ENCODE measurements at places on chromosomes 4 and X.

DNA sequence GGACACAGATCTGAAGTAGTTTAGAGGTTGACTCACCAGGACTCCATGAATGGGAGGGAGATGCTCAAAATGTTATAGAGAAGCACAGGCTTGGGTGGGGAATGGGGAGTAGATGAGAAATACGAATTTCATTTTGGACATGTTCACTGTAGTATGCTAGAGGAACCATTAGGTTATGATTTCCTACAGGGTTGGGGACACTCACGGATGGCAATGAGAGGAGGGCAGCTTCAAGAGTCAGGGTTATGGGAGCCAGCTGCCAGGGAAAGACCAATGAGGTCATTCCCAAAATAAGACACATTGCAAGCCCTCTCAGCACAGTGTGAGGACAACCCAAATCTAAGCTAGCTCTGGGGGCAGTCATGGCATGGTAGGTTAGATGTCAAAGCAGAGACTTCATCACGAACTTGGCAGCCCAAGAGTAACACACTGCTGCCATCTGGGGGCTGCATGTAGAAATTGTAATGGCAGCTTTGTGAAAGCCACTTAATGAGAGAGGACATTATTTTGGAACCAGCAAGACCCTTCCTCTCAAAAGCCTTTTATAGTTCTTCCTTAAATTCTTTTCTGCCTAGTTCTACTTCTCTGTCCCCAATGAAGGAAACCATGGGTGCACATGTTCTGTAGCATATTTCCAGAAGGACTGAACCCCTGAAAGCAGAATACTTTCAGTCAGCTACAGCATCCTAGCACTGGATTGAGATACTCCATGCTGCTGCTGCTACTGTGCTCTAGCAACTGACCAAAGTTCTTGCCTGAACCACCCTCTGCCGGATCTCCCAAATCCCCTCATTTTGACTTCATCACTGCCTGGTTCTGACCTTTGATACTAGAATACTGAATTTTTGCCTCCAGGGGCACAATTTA, 16.2 kb upstream of the ZCCHC12 start:
- peak; percentile 36 for DNase-seq

DNA sequence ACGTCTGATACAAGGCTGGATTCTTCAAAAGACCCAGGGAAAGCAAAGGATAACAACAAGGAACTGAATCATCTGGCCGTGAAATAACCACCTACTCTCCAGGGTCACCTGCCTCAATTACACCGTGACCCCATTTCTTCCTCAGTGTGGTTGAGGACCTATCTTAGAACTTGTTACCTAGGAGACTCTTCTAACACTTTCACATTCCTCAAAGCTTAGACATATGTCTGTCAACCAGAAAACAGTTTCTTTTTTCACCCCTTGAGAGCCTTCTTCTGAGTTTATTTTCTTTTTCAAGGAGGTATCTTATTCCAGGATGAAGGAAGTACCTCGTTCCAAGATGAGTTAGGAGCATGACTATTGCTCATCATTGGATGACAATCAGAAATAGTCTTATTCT, 337.8 kb downstream of the ARHGAP24 start:
- DNase-seq: no peak

GRCh38 chrX:78708816-78709215, 38.7 kb upstream of the LPAR4 start:
- DNase-seq: no peak

DNA sequence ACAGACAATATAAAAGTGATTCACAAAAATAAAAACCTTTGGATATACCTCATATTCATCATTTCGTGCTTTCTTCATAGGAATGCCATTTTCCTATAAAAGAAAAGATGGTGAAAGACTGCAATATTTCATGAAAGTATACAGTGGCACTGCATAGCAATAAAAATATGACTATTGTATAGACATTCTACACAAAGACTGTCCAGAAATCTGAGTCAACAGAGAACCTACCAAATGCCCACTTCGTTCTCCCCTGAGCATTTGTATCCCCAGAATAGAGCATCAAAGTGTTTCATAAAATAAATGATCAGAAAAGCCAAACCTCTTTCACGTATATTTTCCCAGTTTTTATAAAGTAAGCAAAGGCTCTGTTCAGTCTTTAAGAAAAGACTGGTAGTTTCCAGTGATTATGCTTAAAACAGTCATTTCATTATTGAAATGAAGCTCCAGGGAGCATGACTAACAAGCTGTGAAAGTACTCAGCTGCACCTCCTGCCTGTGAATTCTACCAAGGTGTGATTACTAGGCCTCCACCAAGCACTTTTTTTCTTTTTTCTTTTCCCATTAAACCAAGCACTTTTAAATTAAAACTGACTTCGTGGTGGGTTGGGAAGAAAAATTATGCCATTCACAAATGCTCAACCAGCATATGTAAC, 20.2 kb downstream of the PPA2 start:
- DNase-seq: no peak

GRCh38 chrX:138037548-138037947, 471.6 kb downstream of the ZIC3 start:
- no peak for DNase-seq

DNA sequence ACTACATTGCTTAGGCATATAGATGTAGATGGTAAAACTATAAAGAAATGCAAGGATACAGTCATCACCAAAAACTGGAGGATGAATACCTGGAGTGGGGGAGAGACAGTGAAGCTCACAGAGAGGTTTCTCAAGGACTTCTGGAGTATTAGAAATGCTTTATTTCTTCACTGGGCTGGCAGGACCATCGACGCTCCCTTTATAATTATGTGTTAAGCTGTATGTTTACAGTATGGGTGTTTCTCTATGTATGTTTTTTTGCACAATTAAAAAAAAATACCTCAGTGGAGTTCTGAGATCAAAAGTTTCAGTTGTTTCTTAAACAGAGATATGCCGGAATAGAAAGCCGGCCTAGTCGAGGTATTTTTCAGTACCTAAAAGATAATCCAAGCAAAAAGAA, 201.3 kb downstream of the NSUN7 start:
- DNase-seq: no peak

DNA sequence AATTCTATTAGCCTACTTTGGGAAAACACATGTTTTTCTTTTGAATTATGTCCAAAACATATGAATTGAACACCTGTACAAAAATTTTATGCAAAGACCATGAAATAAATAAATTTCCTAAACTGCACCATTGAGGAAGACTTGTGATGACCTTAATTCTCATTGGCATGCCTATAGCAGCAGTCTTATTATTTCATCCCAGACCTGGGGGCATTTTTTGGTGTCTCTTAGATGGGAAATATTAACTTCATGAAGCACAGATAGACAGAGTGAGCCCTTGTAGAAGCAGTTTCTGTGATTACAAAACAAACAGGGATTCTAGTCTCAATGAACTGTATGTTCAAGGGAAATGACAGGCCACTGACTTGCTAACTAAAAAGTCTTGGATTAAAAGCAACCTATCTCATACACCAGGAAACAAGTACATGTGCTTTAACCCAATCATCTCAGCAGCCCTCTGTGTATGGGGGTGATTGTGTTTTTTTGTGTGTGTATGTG, 32.0 kb upstream of the HPGD start:
- DNase-seq: no peak

GRCh38 chr4:123708902-123709301, 312.3 kb downstream of the SPRY1 start:
- DNase-seq: no peak

- DNase-seq: no peak
Observed at GRCh38 chr4:173254646-173255045, 79.5 kb downstream of the HMGB2 start.

GRCh38 chr4:173217075-173217474, 48.5 kb downstream of the GALNT7 start:
- DNase-seq: no peak

GRCh38 chr4:26584725-26585124, 841 bp downstream of the TBC1D19 start:
- DNase-seq: no peak

DNA sequence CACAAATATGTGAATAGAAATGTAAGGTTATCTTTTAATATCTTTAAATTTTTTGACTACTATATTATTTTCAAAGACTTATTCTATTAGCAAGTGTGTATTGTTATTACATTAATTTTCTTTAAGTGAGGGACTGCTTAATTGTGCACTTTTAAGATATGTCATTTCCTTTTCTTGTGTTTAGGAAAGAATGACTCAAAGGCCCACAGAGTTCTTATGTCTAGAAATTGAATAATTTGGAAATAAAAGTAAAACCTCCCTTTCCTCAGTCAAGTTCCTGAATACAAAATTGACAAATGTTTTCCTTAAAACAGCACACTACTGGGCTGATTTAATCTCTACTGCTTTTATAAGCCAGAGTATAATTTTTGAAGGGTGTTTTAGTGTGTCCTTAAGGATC, 169.7 kb downstream of the TMEM47 start:
- no peak for DNase-seq

- no peak for DNase-seq
Observed at GRCh38 chrX:136021160-136021559, 35.9 kb downstream of the SLC9A6 start.

GRCh38 chr4:185573651-185574199, 38.4 kb upstream of the PDLIM3 start:
- peak; percentile 41 for DNase-seq

DNA sequence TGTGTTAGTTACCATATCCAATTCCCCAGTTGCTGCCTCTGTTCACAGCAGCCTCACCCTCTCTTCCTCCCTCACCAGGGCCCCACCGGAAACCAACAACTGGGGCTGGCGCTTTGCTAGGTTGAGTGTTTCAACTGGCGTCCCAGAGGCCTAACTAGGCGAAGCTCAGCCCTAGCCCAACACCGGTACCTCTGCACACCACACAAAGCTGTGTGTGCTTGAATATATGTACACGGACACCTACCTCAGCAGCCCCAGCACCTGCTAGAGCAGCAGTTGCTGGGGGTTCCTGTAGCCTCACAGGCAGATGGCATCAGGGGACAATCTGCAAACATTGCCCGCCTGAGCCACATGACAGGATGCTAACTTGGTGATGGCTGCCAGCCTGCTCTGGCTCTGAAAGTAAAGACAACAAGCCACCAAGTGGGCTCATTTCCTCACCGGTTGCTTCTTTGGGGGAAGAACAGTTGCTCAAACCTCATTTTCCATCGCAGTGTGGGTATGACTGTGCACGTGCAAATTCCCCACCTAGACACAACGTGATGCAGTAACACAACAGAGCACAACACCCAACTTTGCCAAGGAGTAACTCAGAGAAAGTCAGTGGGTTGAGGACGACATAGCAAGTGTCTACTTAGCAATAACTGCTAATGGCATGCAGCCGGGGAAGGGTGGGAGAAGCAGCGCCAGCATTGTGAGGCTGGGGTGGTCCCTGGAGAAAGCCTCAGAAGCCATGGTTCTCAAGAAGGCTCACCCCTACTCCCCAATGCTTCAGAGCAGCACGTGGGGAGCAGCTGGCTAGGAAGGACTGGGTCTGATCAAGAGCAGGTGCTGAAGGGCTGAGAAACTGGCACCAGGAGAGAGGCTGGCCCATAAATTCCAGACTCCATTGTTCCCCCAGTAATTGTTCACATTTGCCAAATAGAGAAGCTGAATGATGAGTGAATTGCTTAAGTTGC, 139.5 kb downstream of the SH3KBP1 start:
- DNase-seq: no peak

DNA sequence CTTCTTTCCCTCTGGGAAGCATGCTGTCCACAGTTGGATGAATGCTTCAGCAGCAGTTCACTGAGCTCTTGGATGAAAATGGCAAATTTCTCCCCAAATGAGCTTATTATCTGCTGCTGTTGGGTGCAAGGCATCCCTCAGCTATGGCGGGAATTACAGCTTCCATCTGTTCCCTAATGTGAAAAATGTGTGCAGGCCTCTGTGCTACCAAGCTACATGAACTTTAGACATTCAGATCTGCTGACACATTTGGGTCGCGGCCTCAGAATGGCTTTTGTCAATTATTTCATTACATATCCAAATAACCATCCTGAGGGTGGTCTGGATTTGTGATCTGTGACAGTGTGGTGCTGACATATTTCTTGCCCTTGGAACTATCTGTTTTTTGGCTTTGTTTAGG, 119.5 kb upstream of the SCML1 start:
- DNase-seq: no peak

- no peak for DNase-seq
Observed at GRCh38 chr4:41579043-41579442, 41.1 kb downstream of the LIMCH1 start.

DNA sequence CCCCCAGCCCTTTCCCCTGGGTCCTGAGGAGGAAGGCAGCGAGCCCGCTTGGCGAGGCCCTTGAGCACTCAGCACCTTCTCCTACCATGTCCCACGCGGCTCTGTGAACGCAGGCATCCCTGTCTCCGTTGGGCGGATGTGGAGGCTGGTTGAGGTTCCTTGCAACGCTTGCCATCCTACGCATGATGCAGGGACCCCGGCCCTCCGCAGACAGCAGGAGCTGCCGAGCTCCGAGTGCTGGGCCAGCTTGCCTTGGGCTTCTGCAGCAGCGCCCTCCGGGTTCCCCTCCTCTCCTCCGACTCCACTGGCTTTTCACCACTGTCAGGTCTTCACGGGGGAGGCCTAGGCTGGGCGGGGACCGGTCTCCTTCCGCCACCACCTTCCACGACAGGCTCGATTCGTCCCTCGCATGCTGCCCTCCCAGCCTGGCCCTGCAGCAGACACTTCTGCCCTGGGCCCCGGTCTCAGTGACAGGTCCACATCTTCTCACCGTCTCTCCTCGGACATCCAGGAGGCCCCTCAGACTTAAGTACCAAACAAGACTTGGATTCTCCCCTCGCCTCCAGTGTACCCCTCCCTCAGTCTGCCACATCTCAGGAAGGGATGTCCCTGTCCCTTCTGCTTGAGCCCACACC, 67.6 kb upstream of the HGFAC start:
- no peak for DNase-seq

DNA sequence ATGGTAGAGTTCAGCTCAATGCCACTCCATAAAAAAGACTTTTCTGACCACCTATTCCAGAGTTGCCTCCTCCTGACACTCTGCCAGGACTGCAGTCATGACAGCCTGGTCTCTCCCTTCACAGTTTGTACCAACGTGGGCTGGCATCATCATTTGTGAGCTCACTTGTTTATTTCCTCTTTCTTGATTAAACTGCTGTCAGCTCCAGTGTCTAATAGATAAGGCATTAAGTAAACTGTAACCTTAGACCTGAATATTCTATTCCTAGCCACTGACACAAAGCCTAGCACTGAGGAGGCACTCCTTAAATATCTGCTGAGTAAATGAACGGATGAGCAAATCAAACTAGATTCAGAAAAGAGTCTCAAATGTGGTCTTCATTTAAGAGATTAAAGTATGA, 48.7 kb downstream of the DDX60 start:
- DNase-seq: no peak

- DNase-seq: no peak
Observed at GRCh38 chr4:81826335-81826734, 354.6 kb upstream of the RASGEF1B start.

DNA sequence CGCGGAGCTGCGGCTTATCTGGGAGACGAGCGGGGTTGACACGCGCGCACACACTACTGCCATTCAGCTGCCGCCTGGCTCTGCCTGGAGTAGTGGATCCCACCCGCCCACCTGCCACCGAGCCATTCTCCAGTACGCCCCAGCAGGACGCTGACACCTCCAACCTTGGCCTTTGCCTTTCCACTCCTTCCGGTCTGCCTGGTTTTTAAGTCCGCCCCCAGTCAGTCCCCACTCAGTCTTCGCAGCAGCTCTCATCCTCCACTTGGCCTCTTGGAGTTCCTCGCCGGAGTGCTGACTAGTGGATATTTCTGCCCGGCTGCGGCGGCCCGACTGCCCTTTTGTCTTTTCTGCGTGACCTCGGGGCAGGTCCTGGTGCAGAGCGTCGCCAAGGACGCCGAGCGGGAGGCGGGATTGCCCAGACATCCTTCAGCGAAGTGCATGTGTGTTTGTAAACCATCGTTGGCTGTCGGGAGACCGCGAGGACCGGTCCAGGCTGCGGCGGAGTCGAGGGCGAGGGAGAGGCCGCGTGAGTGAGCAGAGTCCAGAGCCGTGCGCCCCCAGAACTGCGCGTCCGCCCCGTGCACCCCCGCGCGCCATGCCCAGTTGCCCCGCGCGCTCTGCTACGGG, 1.1 kb downstream of the SLIT2 start:
- peak; percentile 33 for DNase-seq

Measured in WTC11 (cell line).